ENCODE measurements at places on chromosomes 7 and 10.

GRCh38 chr7:37344886-37345579 is 103.6 kb downstream of the ELMO1 start:
- DNase-seq, result no peak

DNA sequence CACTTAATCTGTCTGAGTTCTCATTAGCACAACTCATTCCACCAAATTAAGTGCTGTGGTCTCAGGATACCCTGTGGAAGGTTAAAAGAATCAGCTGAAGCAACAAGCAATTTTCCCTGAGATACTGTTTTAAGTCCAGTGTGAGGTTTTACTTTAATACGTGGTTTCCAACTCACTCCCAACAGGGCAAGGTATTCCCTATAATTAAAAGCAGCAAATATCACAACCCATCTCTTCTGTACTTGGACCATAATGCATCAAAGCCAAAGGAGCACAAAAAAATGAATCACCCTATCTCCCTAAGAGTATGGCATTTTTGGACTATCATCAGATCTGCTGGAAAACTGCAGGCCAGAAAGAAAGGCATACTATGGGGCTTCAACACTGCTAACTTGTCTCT is 4.9 kb downstream of the CADPS2 start:
- no peak for DNase-seq

DNA sequence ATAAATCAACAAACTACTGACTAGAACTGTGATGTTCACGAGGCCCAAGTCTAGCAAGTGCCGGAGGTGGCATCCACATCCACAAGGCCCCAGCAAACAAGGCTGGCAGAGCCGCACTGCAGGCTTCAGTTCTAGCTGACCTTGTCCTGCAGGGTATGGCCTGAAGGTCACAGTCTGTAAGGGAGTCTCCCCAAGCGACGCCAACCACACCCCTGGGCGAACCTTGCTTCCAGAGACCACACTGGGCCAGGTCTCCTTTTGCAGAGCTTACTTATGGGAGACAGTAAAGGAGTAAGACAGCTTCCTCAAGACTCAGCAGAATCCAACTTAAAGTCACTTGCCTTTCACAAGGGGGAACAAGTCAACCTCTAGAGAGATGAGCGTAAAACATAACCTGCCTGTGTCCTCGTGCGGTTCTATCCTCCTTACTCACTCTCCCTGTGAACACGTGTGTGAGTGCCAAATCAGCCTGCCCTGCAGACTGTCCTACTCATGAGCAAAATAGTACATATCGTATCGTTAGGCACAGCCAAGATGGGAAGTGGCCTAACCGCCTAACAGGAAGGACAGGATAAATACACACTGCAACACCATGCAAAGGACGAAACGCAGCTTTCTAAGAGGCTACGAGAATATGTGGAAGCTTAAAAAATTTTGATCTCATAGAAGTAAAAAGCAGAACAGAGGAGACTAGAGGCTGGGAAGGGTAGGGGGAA is 22.7 kb downstream of the FAM53B start:
- no peak for DNase-seq

DNA sequence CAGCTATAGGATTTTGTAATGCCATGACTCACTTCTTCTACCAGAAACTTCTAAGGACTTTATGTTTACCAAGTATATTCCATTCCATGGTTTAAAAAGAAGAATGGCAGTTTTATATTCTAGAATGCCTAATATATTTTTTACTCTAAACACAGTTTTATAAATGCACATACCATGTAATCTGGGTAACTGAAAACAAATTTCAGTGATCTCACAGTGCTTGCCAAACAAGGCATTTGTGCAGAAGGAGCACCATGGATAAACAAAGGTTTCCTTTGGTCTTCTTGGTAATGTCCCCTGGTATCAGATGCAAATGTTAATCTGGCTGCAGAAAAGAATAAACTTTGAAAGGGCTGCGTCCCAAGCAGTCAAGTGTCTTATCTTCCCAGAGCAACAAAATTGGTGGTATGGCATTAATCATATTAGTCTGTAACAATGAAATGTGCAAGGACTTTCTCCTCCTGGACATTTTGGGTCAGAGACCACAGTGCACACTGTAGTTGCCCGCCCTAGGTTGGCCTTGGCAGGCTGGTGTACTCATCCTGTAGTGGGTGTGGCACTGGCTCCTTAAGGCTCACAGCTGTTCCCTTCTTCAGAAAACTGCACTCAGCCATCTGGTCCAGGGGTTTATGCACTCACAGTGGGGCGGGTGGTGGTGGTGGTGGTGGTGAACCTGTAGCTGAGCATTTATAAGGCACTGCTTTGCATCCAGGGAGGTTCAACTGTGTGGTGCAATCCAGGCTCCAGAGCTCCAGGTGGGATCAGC is 56.7 kb downstream of the LAMB4 start:
- no peak for DNase-seq

DNA sequence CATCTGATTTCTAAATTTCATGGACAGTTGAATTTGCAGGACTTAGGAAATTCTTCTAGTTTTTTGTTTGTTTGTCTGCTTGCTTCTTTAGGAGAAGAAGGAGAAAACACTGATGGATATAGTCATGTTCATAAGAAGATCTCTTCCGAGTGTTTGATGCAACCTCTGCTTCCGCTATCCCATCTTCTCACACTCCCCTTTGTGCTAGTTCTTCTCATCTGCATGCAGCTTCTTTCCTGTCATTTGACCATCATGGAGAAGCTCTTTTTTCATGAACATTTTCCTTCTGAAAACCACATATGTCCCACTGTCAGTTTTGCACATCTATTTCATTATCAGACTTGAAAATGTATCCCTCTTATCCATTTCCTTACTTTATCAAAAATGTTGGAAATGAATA is 346.9 kb upstream of the PRKCQ start:
- DNase-seq, result no peak

GRCh38 chr7:12291870-12292269 is 80.8 kb downstream of the TMEM106B start:
- no peak for DNase-seq

DNA sequence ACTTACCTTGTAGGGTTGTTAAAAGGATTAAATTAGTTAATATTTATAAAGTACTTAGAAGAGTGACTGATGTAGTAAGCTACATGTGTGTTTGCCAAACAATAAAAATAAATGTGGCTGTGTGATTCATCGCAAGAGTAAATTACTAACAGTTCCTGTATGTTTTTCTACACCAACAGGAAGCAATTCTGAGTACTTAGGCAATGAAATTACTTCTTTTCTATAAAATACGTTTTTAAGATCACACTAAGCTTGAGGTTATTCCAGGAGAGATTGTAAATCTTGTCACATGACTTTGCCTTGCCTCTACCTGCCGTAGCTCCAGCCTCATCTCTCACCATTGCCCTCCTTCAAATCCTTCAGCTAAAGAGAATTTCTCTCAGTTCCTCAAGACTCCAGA is 18.1 kb upstream of the GSTK1 start:
- DNase-seq, result no peak

DNA sequence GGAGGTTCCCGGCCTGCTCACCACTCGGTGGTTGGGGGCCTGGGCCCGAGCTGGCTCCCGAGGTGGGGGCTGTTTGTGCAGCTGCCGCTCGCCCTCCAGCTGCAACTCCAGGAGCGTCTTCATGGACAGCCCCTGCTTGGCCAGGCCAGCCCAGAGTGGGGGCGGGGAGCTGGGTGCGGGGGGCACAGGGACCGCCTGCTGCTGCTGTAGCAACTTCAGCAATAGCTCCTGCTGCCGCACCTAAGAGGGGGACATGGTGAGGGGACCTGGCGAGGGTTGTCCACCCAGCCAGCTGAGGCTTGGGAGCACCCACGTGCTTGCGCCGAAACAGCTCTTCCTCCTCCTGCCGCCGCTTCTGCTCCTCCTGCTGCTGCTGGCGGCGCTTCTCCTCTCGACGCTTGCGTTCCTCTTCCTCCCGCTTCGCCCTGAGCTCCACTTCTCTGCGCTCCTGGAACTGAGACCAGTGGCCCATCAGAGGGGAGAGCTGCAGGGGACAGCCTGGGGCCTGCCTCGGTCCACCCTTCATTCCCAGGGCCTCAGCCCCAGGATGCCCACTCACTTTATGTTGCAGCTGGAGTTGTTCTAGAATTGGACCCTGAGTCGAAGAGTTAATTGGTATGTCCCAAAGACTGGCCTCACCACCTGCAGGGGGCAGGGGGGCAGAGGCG is 9.6 kb downstream of the GNB2 start:
- no peak for DNase-seq

DNA sequence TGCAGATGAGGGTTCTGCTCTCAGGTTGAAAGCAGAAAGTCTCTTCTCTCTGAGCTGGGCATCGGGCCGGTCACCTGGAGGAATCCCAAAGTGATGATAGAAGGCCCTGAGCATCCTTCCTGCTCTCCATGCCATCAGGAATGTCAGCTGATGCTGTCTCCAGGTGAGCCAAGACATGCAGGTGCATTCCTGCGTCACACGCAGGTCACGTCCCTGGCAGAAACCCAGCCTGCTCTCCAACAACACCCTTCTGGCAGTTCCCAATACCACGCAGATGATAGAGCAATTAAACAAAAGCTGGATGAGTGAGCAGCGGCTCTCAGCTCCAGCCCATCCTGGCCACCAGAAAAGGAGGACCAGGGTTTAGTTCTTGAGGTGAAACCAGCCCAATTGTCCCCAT is 6.9 kb upstream of the WIPI2 start:
- no peak for DNase-seq

- DNase-seq, result no peak
Observed at GRCh38 chr7:20311743-20312042, 19.0 kb upstream of the ITGB8 start.

DNA sequence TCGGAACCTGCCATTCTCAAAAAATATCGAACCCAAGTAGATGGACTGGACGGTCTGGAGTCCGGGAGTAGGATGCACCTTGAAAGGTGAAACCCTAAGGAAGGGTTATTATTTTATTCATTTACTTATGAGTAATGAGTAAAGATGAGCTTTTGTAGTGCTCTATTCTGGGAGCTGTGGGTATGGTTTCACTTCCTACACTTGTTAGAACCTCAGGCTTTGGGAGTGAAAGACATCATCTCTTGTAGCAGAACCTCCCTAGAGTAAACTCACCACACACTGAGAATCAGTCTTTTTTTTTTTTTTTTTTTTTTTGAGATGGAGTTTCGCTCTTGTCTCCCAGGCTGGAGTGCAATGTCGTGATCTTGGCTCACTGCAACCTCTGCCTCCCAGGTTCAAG is 389.4 kb upstream of the AUTS2 start:
- no peak for DNase-seq

GRCh38 chr7:2713370-2713769 is 25.4 kb downstream of the AMZ1 start:
- no peak for DNase-seq

GRCh38 chr10:25232204-25232603 is 57.4 kb downstream of the GPR158 start:
- no peak for DNase-seq

DNA sequence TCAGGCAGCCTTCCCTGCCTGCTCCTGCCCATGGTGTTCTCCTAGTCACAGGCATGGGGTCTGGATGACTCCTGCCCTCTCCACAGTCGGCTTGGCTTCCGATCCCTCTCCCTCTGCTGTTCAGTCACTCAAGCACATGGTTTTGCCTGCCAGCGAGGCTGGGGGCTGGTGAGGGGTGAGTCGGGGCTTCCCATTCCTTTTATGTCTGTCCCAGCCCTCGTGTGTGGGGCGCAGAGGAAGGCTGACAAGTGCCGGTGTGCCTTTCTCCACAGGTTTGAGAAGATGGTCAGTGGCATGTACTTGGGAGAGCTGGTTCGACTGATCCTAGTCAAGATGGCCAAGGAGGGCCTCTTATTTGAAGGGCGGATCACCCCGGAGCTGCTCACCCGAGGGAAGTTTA is 40.1 kb downstream of the TACR2 start:
- no peak for DNase-seq

DNA sequence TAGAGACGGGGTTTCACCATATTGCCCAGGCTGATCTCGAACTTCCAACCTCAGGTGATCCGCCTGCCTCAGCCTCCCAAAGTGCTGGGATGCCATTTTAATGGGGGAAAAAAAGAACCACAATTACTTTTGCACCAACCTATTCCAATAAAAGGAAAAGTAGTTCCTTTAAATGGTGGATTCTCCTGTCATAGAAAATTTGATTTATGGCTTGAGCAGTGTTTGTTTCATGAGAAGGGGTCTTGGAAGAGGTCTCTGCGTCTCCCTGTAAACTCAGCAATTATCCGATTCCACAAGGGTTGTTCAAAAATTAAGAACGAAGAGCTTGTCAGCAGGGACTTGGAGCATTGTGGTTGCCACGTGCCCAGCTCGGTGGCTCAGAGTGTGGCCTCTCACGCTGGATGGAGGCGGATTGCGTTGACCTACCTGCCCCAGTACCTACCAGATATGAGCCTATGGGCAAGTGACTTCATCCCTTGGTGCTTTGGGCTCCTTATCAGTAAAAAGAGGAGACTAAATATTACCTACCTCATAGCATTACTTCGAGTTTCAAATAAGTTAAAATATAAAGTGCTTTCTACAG is 2.8 kb upstream of the TRIP6 start:
- no peak for DNase-seq

DNA sequence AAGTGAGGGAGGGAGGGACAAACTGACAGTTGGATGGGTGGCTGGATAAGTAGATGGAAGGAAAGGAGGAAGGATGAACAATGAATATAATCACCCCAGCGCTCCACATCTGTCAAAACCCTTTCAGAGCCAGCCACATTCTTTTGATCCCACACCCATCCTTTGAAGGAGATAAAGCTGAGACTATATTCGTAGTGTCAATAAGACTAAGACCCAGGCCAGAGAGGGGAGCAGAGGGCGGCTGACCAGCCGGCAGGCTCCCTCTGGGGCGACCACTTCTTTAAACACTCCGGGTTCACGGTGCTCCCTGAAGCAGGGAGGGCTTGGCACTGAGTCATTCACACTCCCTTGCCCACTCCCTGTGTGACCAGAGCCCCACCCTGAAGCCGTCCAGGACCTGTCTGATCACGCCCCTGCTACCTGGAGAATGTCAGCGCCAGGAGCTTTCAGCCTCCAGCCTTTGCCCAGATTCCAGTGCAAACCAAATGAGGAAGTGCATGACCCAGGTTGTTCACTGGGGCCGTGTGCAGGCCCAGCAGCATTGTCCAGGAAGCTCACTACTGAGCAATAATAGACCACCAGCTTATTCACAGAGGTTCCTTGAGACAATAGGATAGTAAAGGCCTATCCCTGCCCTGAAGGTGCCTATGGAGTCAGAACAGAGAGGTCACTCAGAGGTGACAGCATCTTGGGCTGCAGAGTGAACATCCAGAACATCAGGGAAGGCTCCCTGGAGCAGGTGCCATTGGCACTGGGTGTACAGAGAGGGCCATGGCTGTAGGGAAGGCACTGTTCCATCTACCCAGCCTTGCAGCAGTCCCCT is 34.4 kb downstream of the UNC5B start:
- DNase-seq, result no peak

- DNase-seq, result no peak
Observed at GRCh38 chr7:106957766-106958165, 86.7 kb upstream of the PRKAR2B start.

DNA sequence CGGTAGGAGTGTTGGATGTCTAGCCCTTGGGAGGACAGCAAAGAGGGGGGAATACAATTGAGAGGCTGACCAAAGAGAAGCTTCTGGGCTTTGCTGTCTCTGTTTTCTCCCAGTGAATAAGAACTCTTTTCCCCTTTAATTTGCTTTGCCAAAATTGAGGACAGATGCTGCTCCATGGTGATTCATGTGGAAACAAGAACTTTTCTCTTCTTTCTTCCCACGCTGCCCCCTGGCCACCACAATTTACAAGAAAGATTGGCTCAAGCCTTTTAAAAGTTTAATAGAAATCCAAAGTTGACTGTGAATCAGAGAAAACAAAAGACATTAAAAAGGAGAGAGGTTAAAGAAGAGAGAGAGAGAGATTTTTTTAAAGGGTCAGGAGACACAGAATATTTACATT is 49.0 kb downstream of the PRR15 start:
- DNase-seq, result no peak
